ENCODE measurements at places on chromosomes 1 and 21.

- DNase-seq, result no peak
Measured at GRCh38 chr1:91790392-91790791, 95.6 kb downstream of the TGFBR3 start.

GRCh38 chr1:176949033-176949662, 215.4 kb downstream of the ASTN1 start:
- DNase-seq, result no peak

DNA sequence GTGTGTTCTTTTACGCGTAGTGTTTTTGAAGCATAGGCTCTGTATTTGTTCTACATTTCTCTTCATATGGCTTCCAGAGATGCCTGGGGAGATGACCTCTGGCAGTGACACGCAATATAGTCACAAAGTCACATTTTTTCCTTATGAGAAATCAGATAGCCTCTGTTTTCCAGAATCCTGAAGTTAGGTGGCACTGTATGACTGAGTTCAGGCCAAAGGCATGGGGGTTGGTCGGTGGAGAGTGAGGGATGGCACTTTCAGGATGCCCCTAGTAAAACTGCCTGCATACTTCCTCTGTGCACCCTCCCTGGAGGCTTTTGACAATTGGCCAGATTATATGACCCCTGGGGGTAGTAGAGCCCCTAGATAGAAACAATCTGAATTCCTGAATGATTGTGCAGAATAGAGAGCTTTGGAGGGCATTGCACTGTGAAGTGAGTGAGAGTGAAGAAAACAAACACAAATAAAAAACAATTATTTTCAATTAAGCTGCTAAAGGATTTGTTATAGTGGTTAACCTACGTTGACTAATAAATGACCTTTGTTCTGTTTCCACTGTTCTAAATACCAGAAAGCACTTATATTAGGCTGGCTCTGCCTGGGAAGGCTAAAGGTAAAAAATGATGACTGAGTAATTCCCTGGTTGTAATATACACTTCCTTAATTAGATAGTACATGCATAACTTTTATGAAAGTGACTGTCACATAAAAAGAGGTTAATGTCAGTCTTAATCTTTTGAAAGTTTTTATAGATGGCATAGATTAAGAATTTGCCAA, 1660.8 kb downstream of the PLA2G4A start:
- no peak for DNase-seq

DNA sequence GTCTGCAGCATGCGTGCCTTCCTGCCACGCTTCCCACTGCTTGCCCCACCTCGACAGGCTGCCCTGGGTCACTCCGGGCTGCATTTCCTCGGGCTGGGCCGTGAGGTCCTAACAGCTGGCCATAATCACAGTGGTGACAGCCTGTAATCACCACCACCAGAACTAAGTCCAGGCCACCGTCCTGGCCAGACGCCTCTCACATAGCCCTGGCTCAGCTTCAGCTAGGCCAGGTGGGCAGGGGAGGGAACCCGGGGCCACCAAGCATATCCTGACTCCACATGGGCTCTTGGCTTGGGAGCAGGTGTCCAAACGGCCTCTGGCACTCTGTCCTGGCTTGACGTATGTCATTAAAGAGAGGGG, 229.5 kb downstream of the TRABD2B start:
- DNase-seq, result no peak

DNA sequence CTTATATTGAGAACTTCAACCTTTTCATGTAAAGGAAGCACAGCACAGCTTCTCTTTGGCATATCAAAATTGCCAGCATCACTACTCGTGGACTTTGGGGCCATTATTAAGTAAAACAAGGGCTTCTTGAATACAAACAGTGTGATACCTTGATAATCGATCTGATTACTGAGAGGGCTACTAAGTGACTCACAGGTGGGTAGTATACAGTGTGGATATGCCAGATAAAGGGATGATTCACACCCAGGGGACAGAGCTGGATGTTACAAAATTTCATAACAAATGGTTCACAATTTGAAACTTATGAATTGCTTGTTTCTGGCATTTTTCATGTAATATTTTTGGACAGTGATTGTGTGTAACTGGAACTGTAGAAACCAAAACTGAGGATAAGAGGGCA, 15.4 kb downstream of the HDAC1 start:
- DNase-seq, result no peak

DNA sequence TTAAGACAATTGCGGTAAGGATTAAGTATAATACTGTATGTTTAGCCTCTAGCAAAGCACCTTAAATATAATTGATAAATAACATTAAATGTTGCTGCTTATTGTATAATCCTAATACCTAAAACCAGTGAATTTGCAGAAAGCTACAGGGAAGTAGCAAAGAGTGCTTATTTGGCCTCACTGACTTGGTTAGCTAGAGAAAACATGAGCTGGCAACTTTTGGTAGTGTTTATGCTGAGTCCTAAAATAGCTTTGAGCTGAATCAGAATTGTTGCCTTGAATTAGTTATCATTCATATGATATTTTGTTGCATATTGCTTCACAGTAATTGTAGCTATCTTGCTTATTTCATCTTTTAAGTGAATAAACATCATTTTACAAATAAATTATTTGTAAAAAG, 3.5 kb downstream of the TRIM67 start:
- no peak for DNase-seq

All from stimulated activated CD8-positive, alpha-beta memory T cell treated with anti-CD3 and anti-CD28 coated beads, Interleukin-2, amount 100 ng/mL, for 1 hour (primary cell).